CD4-positive, alpha-beta T cell treated with Interleukin-4 for 1 hour (primary cell): ENCODE measurements at places on chromosomes 6 and 20.

DNA sequence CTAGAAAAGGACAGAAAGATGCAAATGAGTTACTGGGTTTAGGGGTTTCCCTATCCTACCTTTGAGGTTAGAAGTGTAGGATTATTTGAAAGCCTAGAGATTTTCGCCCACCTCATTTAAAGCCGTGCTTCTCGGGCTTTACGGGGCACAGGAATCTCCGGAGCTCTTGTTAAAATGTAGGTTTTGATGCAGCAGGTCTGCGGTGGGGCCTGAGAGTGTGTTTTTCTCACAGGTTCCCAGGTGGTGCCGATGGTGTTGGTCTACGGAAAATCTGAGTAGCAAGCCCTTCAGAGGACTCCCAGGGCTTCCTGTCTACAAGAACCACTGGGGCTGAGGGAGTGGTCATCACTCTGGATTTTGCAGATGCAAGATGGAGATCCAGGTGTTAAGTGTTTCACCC lies 47.5 kb downstream of the TRAM2 start:
- no peak for DNase-seq

DNA sequence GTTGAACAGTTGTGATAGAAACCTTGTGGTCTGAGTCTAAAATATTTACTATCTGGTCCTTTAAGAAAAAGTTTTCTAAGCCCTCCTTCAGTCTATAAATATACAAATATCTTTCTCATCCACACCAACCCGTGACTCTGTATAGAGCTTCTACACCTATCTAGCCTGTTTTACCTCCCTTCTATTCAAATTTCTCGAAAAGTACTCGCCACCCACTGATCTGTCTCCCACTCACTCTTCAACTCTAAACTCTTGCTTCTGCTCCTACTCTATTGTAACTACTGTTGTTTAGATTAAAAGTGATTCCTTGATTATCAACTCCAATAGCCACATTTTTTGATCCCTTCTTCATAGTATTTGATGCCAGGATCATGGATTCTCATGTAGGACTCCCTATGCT lies 329.4 kb upstream of the MAN1A1 start:
- DNase-seq = no peak

DNA sequence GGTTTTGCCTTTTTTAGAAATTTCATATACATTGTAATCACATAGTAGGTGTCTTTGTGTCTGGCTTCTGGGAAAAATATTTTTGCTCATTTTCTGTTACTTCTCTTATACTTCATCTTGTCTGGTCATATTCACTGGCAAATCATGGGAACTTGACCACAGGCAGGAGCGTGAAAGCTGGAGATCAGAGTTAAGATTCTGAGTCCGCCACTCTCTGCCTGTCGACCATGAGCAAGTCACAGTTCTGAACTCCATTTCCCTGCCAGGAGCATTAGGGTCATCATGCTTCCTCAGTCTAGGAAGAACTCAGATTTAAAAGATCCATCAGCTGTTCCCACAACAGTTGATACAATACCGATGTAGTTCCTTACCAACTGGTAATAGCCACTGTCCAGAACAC lies 12.4 kb upstream of the SCGN start:
- DNase-seq = no peak

- no peak for DNase-seq
Measured at GRCh38 chr20:51592564-51592963, 50.0 kb upstream of the NFATC2 start.

GRCh38 chr20:32446301-32447100 lies 88.4 kb downstream of the ASXL1 start:
- no peak for DNase-seq

- DNase-seq = no peak
Measured at GRCh38 chr20:32991792-32992641, 12.2 kb downstream of the SUN5 start.

DNA sequence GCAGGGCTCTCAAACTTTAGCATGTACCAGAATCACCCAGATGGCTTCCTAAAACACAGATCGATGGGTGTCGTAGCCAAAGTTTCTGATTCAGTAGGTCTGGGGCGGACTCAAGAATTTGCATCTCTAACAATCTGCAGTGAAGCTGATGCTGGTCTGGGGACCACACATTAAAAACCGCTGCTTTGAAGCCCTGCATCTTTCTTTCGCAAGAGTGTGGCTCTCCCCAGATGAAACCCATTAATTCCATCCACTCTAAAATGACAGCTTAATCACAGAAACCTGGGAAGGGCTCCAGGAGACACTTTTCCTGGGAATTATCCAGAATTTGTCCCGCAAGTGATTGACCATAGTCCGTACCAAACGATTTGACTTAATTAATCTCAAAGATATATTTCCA lies 319.8 kb upstream of the PLCB4 start:
- DNase-seq = no peak

- no peak for DNase-seq
Measured at GRCh38 chr20:58994390-58995159, 12.5 kb downstream of the CTSZ start.

DNA sequence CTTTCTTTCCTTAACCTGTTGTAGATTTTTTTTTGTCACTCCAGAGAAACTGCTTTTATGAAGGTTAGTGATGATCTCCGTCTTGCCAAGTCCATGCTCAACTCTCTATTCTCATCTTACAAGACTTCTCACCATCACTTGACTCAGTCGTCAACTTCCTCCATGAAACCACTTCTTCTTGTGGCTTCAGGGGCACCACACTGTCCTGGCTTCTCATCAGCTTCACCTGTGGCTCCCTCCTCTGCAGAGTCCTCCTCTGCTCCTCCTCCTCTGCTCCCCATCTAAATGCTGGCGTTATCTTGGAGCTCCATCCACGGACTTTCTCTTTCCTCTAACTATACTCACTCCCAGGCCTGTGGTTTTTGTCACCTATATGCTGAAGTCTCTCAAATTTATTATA lies 187.5 kb downstream of the BACH2 start:
- DNase-seq = no peak

- no peak for DNase-seq
Measured at GRCh38 chr6:126941751-126942150, 176.7 kb upstream of the RSPO3 start.

DNA sequence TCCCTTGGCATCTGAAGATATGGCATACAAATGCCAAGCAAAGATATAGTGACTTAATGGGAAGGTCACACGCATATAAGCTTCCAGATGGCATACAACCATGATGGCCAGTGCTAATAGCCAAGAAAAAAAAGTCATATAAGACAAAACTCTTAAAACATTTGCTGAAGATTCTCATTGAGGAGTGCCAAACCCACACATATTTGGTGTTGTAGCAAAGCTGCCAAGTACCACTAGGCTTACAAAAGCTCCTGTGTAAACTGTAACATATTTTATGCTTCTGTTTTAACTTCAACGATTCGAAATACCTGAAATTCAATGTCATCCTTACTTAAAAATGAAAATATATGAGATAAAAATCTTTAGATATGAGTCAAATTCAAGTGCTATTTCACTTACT lies 123.0 kb downstream of the HMGCLL1 start:
- no peak for DNase-seq

DNA sequence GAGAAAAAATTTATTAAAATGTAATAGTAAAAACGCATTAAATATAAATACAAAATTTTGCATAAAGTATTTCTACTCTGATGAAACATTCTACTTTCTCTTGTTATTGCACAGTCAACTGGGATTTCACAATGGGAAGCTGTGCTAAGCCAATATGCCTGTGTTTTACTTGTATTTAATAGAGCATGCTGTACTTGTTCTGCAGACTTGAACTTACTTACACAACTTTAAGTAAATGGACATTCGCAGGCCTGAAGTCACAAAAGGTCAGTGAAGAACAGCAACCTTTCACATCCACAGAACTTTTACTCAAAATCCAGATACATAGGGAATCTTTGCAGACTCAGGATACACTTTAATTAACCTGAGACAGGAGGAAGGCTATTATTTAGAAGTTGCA lies 409.5 kb downstream of the BTBD3 start:
- no peak for DNase-seq

- no peak for DNase-seq
Measured at GRCh38 chr6:127515234-127515793, 3.8 kb downstream of the MTCL3 start.
